ENCODE measurements at places on chromosomes 7 and 10.

- no peak for DNase-seq
These were observed 253.7 kb upstream of the PITRM1 start for GRCh38 chr10:3426190-3426845.

- no peak for DNase-seq
These were observed 3.5 kb upstream of the SNX8 start for GRCh38 chr7:2317556-2318293.

GRCh38 chr10:78914502-78915189, 154.1 kb upstream of the ZMIZ1 start:
- no peak for DNase-seq

DNA sequence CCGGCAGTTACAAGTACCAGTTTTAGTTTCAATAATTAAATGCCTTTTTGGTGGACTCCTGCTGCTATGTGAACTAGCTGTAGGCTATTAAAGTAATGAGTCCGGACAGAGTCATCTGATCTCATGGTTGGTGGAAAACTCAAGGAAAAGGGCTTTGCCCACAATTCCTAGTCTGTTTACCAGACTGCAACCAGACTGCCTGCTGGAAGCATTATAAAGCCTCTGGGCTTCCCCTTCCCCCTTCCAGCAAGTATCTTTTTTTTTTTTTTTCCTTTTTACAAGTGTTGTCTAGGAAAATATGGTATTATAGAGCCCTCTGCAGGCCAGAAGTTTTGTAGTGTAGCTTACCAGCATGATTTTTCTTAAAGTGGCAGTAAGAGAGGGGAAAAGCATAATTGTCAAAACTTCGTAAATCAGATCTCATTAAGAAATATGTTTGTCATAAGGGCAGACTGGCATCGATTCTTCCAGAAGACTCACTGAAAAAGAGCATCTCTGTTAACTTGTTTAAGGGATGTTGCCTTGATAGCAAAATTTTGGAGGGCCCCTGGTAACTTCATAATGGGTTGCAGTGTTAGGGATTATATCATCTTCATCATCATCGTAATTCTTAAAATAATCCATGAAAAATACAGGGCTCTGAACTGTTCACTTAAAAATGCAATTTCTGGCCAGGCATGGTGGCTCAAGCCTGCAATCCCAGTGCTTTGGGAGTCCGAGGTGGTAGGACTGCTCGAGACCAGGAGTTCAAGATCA, 181.3 kb downstream of the TAX1BP1 start:
- peak; percentile 81 for DNase-seq

All from Jurkat, Clone E6-1 (cell line).